Suppressor macrophage (primary cell): ENCODE measurements at places on chromosomes 16 and 17.
A peak's percentile ranks its signal among the peaks of the same experiment; 100 is the strongest.

GRCh38 chr16:50868577-50868976 lies 126.7 kb downstream of the CYLD start:
- no peak for DNase-seq

GRCh38 chr16:88878967-88879787 lies 12.7 kb upstream of the PABPN1L start:
- no peak for DNase-seq

- no peak for DNase-seq
These were observed 16.0 kb downstream of the CENPX start for GRCh38 chr17:82006468-82007227.

GRCh38 chr17:80168371-80168770 lies 1.5 kb upstream of the CARD14 start:
- no peak for DNase-seq

DNA sequence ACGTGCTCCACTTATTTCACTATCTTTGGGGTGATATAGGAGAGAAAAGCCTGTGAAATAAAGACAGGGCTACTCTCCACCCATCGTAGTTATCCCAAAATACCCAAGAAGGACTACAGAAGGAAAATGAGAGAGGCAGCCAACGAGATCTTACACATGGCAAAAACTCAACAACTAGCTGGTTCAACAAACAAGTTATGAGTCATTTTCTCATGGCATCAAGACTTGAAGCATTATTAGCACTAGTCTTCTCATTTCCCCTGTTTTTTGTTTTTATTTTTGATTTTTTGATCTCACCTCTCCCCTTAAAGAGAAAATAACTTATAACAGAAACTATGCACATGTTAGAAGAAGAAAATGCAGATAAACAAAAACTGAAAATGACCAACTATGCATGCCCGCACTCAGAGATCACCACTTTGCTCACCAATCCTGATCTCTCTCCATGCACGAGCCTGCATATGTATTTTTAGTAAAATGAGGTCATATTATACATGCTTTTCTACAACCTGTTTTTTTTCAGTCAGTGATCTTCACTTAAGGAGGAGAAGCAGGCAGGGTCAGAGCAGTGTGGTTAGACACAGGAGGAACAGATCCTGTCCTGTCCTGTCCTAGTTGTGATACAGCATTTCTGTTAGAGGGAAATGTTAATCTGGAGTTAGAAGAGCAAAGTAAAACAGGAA lies 22.8 kb downstream of the FAM117A start:
- DNase-seq, result peak; percentile 39

- no peak for DNase-seq
These were observed 5.5 kb downstream of the FOXC2 start for GRCh38 chr16:86572041-86572521.

DNA sequence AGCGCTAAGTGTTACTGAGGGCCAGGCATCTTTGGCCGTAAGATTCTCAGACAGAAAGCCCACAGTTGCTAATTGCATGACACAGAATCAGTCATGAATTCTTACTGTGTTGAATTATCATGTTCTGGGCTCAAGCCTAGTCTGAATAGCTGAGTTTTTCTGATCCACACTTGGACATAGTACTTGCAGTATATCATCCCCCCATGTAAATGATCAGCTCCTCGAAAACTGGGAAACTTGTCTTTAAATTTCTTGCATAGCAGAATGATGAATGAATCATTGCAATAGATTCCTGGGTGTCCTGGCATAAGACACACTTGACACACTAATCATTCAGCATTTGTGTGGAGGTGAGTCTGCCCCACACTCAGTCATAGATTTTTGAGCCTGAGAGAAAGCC lies 2.2 kb downstream of the MLYCD start:
- DNase-seq, result no peak

GRCh38 chr16:14452066-14452465 lies 178.0 kb downstream of the PARN start:
- DNase-seq, result no peak

DNA sequence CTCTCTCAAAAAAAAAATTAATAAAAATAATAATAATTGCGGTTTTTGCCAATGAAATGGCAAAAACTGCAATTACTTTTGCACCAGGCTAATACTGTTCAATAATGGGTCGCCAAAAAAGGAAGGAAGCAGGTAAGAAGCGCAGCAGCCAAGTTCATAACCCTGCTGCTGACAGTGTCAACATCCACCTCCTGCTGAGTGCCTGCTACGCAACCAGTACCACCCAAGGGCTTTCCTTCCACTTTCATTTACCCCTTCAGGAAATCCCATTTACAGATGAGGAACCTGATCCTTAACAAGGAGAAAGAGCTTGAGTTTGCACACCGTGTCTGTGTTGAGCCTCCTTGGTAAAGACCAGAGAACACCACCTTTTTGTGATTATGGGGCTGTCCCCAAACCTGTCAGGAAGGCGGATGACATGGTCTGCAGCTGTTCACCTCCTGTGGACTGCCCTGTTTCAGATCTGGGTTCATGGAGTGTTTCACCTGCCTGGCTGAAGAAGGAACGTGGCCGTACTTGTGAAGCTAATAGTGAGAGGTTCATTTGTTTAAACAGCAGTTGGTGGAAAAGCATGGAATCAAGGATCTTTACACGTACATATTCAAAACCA lies 378.0 kb downstream of the SLC39A11 start:
- no peak for DNase-seq

GRCh38 chr17:79223953-79224352 lies 149.3 kb downstream of the ENGASE start:
- DNase-seq, result no peak

GRCh38 chr16:17325476-17326143 lies 145.2 kb downstream of the XYLT1 start:
- DNase-seq, result no peak

DNA sequence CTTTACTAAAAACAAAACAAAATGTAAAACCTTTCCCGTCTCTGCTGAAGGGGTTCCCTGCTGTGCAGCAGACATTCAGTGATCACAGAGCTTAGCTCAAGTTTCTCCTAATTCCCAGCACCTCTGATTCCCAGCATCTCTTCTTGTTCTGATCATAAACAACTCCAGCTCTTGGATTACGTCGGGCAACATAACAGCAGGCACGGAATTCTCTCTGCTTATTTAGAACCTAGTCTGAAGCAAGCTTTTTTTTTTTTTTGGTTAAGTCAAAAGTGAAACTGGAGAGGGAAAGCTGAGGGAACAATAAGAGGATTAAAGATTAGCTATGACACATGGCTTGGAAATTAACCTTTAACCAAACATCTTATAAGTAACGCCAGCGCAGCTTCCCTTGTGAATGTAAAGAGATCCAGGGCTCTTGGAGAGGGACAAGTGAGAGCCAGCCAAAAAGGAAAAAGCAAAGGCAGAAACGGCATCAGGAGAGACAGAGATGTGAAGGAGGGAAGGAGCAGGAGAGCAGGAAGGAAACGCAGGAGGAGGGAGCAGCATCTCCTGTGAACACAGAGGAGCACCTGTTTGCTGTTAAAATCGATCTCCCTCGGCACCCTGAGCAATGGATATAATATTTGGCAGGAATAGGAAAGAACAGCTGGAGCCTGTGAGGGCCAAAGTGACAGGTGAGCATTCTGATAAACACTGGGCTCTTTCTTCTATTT lies at the start of gene BCO1:
Gene BCO1 (plus strand): TSS at position 394 of the 716 bp plus-strand sequence. CDS start 220 bp downstream, at position 614.
- no peak for DNase-seq

DNA sequence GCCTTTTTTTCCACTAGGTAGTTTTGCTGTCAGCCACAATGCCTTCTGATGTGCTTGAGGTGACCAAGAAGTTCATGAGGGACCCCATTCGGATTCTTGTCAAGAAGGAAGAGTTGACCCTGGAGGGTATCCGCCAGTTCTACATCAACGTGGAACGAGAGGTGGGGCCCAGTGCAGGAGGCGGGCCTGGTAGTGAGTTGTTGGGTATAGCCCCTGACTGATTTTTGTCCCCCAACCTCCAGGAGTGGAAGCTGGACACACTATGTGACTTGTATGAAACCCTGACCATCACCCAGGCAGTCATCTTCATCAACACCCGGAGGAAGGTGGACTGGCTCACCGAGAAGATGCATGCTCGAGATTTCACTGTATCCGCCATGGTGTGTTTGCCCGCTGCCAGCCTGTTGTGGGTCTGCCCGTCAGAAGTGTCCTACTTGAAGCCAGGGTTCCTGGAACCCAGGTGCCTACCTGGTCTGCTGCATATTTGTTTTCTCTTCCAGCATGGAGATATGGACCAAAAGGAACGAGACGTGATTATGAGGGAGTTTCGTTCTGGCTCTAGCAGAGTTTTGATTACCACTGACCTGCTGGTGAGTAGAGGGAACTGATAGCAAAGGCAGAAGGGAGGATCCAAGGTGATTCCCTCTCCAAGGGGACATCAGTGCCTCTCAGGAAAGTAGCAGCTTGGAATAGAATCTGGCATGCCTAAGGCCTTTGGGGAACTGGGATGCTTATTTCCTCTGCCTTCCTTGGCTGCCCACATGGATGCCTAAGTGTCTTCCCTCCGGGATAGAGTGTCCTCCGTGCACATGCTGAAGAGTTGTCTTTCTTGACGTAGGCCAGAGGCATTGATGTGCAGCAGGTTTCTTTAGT lies 1.9 kb upstream of the CD68 start:
- peak; percentile 29 for DNase-seq

GRCh38 chr16:85709766-85710585 lies 21.2 kb upstream of the GINS2 start:
- DNase-seq, result no peak

- no peak for DNase-seq
These were observed 2.1 kb downstream of the PPP1R1B start for GRCh38 chr17:39628655-39629493.

GRCh38 chr16:50657241-50657640 lies 23.9 kb downstream of the SNX20 start:
- DNase-seq, result peak; percentile 27

- DNase-seq, result no peak
These were observed 221.5 kb downstream of the CYB561 start for GRCh38 chr17:63224644-63225043.

GRCh38 chr16:65281586-65281985 lies 159.7 kb upstream of the CDH11 start:
- DNase-seq, result no peak

- peak; percentile 32 for DNase-seq
These were observed 167.5 kb downstream of the PRKCA start for GRCh38 chr17:66469890-66470289.

GRCh38 chr17:49776551-49777300 lies 11.8 kb upstream of the KAT7 start:
- no peak for DNase-seq

DNA sequence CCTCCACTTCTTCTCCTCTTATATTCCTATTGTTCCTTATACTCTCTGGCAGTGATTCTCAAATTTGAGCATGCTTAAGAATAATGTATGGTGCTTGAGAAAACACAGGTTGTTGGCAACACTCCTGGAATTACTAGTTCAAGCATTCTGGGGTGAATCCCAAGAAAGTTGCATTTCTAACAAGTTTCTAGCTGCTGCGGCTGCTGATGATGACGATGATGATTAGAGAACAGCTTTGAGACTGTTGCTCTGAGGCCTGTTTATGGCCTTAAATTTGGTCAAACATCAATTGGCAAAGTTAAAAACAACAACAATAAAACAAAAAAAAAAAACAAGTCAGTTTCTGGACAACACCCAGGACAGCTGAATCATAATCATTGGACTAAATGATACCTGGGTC lies 961.9 kb downstream of the CDH11 start:
- no peak for DNase-seq

- no peak for DNase-seq
These were observed 669.3 kb downstream of the TOX3 start for GRCh38 chr16:51877686-51878085.

GRCh38 chr16:75617121-75617520 lies 6.0 kb downstream of the ADAT1 start:
- DNase-seq, result no peak

- no peak for DNase-seq
These were observed 4.2 kb downstream of the HID1 start for GRCh38 chr17:74968361-74968780.

DNA sequence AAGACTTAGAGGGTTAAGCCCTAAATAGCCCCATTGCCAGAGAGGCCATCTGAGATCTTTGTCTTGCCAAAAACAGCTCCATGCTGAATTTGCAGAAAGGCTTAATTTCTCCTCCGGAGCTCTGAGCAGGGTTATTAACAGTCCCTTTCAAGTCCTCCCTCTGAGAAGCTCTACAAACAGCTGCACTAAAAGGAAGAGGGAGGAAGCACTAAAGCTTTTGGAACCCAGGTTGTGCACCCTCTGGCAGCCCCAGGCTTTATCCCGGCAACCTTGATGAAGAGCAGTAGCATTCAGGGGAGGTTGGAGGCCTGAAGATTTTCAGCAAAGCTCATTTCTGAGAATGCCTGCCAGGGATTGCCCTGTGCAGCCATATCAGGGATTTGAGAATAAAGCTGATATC lies 554.7 kb downstream of the RBFOX1 start:
- DNase-seq, result no peak
